ENCODE measurements at places on chromosomes 13 and 19. TPM values are rescaled to one million over a fixed set of nuclear protein-coding genes. Genes with fewer than 3 reads are reported as not detected.

Gene ZFP30
- polyA plus RNA-seq = 25.7 TPM

Gene COX7A1
- polyA plus RNA-seq = 25.6 TPM

Gene ACER1
- 0.18 TPM for polyA plus RNA-seq

Gene TNNI3
- 3.1 TPM for polyA plus RNA-seq

Gene CLN5
- polyA plus RNA-seq = 49.9 TPM

Gene CGB1
- not detected for polyA plus RNA-seq

All from right renal pelvis (tissue), 4 donors.